ENCODE measurements at places on chromosomes 2 and 18.

- DNase-seq, result no peak
Observed at GRCh38 chr2:48454504-48454903, 75.5 kb upstream of the STON1 start.

GRCh38 chr2:230335461-230335863, 8.5 kb downstream of the SP140L start:
- DNase-seq, result no peak

GRCh38 chr18:8431036-8431435, 178.2 kb upstream of the RAB12 start:
- DNase-seq, result no peak

- DNase-seq, result no peak
Observed at GRCh38 chr2:232236200-232236599, 142.4 kb upstream of the ALPP start.

GRCh38 chr2:9574331-9574730, 18.7 kb upstream of the ADAM17 start:
- DNase-seq, result no peak

DNA sequence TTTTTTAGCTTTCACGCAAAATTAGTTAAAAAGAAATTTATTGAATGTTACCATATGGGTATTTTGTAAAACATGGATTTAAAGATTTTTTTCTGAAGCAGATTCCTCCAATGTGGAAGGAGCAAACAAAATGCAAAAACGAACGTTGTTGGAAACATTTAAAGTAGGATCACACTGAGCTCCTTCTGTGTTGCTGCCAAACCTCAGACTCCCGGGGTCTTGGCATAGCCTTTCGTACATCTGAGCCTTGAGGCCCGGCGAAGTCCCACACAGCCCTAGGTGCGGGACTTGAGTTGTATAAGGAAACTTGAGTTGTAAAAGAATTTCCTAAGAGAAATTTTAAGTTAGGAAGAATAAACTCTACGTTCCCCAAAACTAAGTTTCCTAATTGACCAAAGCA, 52.0 kb upstream of the CD226 start:
- DNase-seq, result no peak

GRCh38 chr2:25332571-25332970, 9.2 kb downstream of the DNMT3A start:
- DNase-seq, result no peak

GRCh38 chr18:7871560-7872456, 304.7 kb downstream of the PTPRM start:
- DNase-seq, result no peak

DNA sequence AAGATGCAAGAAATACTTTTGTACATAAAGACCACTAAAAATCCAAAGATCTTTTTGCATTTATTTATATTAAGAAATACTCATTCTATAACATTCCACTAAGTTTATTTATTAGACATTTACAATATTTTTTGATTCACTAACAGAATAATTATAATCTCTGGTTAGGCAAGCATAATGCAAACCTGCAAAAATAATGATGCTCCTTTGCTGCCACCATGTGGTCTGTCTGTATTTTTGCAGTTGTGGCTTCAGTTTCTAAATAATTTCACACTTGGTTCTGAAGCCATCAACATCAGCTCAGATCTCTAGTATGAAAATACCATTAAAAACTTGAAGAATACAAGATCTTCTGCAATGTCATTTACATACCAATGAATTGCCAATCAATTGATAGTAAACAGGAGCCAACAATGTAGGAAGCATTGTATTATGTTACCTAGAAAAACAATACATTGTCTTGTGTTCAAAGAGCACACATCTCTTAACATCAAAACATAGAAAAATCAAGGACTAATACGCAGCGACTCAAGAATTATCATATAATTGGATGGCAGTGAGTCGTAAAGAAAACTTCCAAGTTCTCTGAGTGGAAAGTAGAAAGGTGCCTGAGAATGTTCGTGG, 28.8 kb upstream of the WDR75 start:
- peak; percentile 43 for DNase-seq

DNA sequence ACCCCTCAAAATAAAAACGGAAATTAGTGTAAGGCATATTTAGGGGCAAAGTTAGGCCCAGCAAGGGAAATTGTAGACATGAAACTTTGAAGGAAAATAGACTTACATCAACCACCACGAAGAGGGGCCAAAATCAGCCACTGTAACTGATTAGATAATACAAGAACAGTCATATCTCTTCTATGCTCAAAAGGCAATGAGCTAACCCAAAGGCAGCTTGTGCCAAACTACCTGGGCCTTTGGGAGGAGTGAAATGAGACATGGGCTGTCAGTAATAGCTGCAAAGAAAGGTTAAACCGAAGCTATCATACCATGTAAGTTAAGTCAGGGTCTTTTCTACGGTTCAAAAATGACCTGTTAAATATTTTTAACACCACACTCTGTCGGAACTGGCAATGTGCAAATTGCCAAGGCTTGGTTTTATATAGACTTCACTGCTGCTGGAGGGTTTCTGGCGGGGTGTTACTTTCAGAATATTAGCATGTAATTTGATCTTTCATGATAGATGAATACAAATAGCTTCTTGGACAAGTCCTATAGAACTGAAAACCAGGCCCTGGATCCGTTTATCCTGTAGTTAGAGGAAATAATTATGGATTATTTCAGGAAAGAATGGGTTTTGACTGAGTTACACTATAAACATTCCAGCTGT, 69.6 kb downstream of the ACVR1 start:
- no peak for DNase-seq

DNA sequence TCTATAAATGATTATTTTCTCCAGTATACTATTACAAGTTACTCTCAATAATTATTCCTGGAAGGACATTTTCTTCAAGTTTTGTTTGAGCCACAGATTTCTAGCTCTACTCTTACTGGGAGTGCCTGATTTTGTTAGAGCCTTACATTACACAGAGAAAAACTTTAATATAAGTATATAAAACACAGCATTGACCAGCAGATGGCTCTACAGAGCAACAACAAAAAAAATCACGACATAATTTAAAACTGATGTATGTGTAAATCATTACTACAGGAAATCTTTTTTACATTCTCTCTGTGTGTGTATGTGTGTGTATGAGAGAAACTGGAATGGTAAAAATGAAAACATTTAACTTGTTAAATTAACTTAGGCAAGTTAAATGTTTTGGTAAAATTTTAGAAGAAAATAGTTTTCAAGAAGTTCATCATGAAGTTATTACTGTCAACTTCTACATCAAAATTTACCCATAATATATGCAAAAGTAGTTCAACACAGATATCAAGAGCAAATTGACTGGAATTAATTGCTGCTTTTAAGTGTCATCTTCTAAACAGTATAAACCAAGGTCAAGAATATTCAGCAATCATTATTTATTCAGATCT, 103.3 kb downstream of the MDH1 start:
- no peak for DNase-seq

- DNase-seq, result no peak
Observed at GRCh38 chr2:20534913-20535801, 88.3 kb downstream of the RHOB start.

GRCh38 chr2:12045864-12046291, 299.4 kb downstream of the LPIN1 start:
- DNase-seq, result no peak

- no peak for DNase-seq
Observed at GRCh38 chr2:100270381-100271146, 51.7 kb downstream of the LONRF2 start.

DNA sequence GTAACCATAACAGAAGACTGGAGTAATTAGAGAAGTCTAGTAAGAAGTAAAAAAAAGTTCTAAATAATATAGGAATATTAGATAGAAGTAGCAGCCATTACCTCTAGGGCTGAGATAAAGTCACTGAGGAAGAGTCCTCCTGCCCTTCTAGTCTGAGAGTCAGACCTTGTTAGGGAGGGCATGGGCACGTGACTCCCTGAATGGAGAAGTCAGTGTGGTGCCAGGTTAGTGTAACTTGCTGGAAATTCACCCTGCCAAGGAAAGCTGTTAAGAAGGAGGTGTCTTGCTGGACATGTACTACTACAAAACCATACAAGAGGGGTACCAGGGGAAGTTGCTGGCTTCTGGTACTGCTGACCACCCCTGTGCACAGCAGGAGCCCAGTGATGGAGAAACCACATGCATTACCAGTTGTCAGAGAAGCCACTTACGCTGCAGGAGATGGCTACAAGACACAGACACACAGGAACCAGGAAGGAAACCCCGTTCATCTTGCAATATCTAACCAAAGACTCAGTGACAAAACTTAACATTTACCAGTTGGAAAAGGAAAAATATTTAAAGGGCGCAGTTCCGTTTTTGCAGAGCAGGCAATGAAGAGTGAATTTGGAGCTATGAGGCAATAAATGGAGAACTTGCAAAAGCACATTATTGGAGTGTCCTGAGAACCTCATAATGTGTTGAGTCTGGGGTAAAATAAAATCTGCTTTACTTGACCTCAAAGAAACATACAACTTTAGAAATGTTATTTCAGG, 77.2 kb upstream of the TLK1 start:
- no peak for DNase-seq

GRCh38 chr2:1446301-1446700, 33.0 kb downstream of the TPO start:
- no peak for DNase-seq

- DNase-seq, result no peak
Observed at GRCh38 chr18:21262244-21262643, 20.2 kb downstream of the GREB1L start.

DNA sequence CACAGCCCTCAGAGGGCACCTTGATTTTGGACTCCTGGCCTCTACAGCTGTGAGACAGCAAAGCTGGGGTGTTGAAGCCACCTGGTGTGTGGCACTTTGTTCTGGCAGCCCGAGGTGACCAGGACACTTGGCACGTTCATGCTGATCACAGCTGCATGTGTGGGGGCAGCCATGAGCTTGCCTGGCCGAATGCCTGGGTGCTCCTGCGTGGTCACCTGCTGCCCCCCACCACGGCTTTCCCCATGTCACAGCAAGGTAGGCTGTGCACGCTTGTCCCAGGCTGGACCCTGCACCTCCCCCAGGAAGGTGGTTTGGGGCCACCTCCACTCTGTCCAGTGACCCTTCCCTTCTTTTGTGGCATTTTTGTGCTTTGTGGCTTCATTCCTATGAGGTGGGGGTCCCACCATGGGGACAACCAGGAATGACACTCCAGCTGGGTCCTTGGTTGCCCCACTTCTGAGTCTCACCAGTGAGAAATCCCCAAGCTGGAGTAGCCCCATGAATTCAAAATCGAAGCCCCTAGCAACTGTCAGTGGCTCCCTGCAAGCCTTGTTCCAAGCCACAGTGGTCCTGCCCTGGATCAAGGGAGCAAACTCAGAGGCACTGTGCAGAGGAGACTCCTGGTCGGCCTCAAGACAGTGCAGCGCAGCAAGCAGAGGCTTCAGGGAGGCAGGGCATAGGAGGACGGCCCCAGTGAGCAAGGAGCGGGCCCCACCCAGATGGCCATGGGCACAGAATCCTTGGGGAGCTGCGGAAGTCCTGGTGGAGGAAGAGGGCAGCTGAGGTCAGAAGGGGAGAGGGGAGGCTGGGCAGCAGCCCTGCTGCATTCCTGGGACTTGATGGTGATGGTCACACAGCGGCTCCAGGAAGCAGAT, 121.4 kb upstream of the HS6ST1 start:
- DNase-seq, result no peak

DNA sequence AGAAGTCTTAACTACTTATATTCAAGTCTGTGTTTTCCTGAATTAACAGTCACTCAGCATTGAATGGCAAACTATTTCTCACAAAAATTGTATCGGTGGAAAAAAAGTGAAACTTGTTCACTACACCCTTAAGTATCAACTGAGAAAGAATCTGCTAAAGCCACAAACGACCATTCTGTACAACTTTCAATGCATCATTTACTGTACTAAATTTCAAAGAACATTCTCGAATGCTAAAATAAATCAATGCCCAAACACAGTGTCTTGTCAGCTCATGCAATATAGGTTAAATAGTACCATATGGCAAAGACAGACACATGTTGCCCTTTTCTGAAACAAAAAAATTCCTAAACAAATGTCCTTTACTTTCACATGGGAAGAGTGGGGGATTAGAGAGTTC, 9.0 kb downstream of the ZNF516 start:
- DNase-seq, result no peak

- DNase-seq, result no peak
Observed at GRCh38 chr2:129061069-129061768, 742.6 kb upstream of the HS6ST1 start.

DNA sequence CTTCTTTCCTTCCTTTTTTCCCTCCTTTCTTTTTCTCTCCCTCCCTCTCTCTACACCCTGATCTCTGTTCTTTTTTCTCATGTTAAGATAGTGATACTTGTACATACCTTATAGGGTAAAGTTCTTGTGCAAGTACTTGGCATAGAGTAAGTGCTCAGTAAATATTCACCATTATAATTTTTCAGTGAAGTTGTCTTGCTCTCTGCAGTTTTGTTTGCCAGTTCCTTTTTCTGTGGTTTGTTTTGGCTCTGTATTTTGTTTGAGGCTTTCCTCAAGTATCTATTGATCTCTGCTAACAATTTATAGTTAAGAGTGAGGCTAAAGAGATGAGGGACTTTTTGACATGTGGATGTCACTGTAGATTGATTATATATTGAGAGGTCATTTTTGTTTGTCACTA, 48.0 kb downstream of the MTX2 start:
- no peak for DNase-seq

- DNase-seq, result no peak
Observed at GRCh38 chr2:57701391-57701791, 345.2 kb upstream of the VRK2 start.

DNA sequence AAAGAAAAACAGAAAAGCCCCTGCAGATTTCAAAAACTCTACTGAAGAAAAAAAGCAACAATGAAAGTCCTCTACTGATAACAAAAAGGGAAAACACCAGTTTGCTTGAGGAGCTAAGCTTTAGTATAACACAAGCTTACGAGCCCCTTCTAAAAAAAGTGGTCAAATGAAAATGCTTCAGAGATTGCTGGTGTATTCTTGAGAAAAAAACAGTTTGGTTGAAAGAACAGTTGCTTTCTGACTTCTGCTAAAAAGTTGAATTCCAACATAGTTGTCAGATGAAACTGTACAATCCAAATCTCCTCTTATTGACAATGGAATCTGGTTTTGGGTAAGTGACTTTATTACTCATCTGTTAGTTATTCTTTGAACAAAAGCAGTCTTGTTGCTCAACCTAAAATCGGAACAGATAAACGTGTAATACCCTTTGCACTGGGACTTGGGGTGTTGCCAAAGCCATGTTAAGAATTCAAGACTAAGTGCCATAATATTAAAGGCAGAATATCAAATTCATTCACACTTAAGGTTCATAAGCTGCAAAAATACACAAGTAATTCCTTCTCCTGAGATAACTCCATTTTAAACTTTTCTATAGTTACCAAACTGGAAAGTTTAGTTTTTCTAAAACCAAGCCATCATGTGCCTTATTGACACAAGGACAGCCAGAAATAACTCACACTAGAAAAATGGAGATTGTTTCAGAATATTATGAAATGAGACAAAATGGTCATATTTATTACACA, 45.3 kb upstream of the SPAG16 start:
- no peak for DNase-seq

- no peak for DNase-seq
Observed at GRCh38 chr2:44167311-44167907, 1.3 kb upstream of the PPM1B start.

- no peak for DNase-seq
Observed at GRCh38 chr2:74186038-74186437, 7.4 kb upstream of the MOB1A start.
